ENCODE measurements at places on chromosomes 11 and 22.

DNA sequence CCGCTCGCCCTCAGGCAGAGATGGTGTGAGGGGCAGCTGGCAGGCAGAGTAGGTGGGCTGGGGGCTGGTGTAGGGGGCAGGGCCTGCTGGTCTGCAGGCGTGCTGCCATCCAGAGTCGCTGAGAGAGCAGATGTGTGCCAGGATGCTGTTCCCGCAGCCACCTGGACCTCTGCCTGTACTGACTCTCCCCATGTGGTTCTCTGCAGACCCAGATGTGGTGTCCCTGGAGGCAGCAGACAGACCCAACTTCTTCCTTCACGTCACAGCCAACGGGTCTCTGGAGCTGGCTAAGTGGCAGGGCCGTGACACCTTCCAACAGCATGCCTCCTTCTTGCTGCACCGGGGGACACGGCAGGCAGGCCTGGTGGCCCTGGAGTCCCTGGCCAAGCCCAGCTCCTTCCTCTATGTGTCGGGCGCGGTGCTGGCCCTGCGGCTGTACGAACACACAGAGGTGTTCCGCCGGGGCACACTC, 58.6 kb downstream of the OTOG start:
- no peak for DNase-seq

DNA sequence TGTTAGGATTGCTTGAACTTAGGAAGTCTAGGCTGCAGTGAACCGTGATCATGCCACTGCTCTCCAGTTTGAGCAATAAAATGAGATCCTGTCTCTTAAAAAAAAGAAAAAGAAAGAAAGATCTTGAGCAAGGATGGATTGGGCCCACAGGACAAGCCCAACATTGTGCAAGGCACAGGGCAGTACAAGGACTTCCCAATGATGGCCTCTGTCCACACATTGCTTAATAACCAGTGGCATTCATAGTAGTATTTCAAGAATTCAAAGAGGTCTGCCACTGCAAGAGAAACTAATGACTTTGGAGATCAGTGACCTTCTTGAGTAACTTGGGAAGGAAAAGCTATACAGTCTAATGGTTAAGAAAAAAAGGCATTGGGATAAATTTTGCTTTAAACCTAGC, 44.6 kb downstream of the SEZ6L start:
- DNase-seq = no peak

DNA sequence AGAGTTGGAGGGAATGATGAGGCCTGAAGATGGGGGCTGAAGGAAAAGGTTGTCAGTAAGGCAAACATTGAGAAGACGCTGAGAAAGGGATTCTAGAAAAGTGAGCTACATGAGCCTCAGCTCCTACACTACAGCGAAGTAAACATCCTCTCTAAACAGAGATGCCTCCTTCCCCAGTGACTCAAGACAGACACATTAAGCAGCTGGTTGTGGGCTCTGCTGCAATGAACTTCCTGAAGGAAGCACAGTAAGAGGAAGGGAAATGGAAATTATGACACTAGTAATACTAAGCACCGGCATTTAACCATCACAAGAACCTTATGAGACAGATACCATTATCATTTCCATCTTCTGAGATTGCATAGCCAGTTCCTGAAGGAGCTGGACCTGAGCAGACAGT, 190.5 kb downstream of the C11orf87 start:
- DNase-seq = no peak

- DNase-seq = no peak
Observed at GRCh38 chr11:130051082-130051481, 18.6 kb upstream of the APLP2 start.

DNA sequence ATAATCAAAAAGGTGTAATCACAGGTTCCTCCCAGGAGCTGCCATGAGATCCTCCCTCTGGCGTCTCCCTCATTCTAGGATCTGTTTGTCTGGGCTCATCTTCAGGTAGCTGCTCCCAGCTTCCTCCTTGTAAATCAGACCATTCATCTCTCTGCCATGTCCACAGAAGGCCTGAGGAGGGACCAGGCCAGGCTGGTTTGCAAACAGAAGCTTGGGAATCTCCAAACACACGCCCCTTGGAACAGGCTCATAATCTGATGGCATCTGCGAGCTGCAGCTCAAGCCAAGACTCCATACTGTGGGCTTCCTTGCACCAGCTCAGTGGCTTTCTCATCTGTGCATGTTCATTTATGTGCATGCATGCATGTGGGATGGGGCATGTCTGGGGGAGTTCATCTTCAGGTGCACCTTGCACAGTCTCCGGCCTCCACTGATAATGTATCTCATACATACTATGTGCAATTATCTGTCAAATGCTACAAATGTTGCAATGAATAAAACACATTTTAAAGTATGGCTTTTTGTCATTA, 134.9 kb downstream of the NXPE2 start:
- no peak for DNase-seq
